Effector memory CD8-positive, alpha-beta T cell (primary cell): ENCODE measurements at places on chromosomes 4 and X.

GRCh38 chrX:143664302-143664701 is 28.4 kb upstream of the SLITRK4 start:
- no peak for DNase-seq

DNA sequence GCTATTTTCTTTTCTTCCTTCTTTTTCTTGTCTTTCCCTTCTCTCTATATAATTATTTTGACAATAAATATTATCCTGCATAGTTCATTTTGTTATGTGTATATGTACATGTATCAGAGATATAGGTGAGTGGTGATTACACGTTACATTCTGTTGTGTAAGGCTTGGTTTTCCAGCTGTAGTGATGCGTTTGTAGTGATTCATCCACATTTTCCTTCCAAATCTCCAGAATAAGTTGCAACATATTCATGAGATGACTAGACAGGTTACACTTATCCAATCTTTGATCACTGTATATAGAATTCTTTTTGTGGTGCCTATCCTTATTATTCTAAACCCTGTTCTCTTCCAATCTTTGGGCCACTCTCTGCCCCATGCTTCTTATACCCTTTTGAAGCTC is 540.2 kb downstream of the GBA3 start:
- DNase-seq: no peak

GRCh38 chrX:6693051-6693450 is 158.1 kb upstream of the VCX3A start:
- DNase-seq: no peak

GRCh38 chr4:88457307-88458103 is 586 bp downstream of the HERC5 start:
- DNase-seq: peak; percentile 48

GRCh38 chr4:56066493-56066892 is 117.7 kb downstream of the CEP135 start:
- no peak for DNase-seq

- DNase-seq: no peak
These were observed 31.6 kb downstream of the SH3KBP1 start for GRCh38 chrX:19855700-19856381.

DNA sequence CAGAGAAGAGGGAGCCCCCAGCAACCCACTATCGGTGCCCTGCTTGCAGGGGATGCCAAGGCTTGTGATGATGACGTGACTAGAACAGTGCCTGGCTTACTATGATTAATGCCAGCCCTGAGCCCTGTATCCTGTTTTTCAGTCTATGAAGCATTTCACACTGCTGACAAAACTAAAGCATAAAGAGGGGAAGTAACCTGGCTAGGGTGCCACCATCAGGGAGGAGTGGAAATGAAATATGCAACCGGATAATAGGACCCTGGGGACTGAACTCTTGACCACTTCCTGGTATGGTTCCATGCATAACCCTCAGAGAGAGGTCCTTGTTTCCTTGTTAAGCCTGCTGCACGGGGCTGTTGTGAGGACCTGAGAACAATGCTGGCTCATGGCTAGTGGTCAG is 50.3 kb downstream of the MED28 start:
- DNase-seq: no peak

GRCh38 chrX:11103751-11104150 is 7.4 kb upstream of the HCCS start:
- DNase-seq: no peak

DNA sequence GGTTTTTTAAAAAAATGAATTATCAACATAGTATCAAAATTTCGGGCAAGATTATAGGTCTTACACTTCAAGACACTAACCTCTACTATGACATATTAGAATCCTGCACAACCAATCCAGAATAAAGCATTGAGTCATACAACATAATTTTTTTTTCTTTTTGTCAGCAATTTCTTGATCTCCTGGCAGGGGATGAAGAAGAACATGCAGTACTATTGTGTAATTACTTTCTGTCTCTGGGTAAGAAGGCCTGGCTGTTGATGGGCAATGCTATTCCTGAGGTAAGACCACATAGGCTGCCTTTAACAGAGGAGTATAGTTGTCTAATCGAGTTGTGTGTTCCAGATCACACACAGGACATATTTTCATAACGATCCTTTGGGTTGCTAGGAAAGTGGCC is 67.5 kb downstream of the FBXL5 start:
- no peak for DNase-seq

DNA sequence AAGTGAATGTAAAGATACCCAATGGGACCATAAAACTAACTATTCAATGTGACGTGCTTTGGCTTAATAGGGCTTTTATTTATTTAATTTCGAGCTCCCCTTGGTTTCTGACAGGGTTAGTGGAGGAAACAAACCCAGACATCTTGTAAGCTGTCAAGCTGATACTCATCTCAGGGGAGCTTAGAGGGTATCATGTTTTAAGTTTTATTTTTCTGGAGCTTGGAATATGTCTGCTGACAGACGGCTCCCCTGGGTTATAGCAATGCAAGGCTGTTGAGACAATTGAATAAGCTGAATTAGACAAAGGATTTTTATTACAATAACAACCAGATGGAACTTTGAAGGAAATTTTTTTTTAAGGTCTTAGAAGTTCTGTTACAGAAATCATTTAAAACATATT is 456.5 kb downstream of the IL1RAPL1 start:
- DNase-seq: no peak

- DNase-seq: no peak
These were observed 100.8 kb downstream of the BEND2 start for GRCh38 chrX:18119856-18120255.

DNA sequence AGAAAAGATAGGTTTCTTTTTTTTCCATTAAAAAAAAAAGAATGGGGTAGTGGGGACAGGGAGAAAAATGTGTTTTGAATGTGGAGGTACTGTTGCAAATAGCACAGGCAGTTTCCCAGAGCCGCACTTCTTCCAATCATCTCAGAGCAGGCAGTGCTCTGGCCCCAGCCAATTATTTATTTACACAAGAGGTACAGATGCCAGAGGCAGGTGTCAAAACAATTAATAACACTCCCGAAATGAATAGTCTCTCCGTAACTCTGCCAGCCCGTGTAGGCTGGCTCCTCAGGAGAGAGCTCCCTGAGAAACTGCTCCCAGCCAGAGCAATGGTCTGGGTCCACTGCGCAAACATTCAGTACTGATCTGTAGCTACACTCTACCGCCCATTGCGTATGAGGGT is 130.8 kb upstream of the IL1RAPL2 start:
- DNase-seq: no peak

DNA sequence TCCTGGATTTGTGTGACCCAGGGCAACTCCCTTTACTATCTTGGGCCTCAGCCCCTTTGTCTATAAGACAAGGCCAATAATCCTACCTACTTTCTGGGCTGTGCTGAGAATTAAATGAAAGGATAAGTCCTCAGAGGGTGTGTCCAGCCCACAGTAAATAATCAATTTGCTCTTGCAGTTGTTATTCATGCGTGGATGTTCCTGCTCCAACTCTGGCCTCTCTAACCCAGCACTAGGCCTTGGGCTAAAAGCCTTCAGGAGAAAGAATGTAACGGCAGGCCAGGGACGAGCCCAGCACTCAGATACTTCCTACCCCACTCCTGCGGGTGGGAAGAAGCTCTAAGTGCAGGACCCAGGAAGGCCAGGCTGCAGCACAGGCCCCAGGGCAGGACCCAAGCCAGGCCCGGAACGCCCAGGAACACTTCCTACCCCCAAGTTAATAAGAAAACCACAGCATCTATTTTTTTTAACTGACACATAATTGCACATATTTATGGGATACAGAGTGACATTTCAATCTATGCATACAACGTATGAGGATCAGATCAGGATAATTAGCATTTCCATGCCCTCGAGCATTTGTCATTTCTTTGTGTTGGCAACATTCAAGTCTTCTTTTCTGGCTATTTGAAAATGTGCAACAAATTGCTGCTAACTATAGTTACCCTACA is 179.6 kb upstream of the RBPJ start:
- DNase-seq: no peak

DNA sequence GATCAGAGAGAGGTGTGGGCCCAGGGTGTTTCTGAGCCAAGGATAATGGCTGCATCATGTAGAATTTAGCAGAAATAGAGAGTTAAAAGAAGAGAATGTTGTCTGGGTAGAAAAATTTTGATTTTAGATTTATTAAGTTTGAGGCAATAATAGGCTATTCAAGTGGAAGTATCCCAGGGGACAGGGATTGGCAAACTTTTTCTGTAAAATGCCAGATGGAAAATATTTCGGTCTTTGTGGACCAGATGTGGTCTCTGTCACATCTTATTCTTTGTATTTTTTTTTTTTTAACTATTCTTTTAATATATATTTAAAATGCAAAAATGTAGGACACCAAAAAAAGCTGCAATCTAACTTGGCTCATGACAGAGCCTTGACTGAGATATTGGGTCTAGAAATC is 33.1 kb downstream of the IL15 start:
- DNase-seq: no peak

DNA sequence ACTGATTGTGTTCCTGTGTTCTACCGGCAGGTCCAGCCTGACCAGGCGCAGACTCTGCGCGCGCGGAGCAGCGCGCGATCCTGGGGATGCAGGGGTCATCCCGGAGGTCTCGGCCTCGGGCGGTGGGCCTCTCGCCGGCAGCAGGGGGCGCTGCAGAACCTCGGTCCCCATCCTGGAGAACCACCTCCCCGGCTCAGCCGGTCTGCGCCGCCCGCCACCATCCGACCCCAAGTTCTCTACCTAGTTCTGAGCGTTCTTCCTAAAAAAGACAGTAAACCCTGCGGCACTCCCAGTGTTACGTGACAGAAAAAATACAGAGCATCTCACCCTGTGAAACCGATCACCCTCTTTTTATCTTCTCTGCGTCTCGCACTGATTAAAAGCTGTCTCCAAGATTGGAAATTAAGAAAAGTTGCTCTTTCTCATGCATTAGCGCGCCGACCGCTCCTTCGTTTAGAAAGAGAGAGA is 1.6 kb downstream of the TRPC3 start:
- DNase-seq: peak; percentile 82

- DNase-seq: no peak
These were observed 27.6 kb upstream of the C1QTNF7 start for GRCh38 chr4:15400226-15400625.

DNA sequence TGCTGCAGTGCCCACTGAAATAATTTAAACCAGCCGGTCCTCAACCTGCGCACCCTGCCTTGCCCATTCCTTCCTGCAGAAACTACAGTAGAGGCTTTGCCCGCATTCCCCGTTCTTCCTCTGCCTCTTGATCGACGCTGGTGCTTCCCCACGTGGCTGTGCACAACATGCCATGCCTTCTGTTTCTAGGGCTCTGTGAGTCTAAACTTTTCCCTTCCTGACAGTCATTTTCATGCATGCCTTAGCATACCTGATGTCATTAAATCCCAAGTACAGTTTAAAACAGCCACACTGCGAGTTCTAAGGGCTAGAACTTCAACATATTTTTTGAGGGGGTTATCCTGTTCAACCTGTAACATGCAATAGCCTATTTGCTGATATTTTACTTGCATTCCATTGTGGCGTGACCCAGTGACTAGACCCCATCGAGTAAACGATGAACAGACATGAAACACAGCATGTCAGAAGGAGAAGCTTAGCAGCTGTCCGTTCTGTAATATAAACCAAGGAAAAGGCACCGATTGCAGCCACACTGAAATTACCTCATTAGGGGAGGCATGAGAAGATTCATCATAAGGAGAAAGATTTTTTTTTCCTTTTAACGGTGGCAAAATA is 232.5 kb downstream of the ARHGAP10 start:
- DNase-seq: no peak

GRCh38 chr4:159856451-159856850 is 753.6 kb downstream of the RAPGEF2 start:
- DNase-seq: no peak

GRCh38 chr4:94571715-94572114 is 120.0 kb downstream of the PDLIM5 start:
- no peak for DNase-seq

DNA sequence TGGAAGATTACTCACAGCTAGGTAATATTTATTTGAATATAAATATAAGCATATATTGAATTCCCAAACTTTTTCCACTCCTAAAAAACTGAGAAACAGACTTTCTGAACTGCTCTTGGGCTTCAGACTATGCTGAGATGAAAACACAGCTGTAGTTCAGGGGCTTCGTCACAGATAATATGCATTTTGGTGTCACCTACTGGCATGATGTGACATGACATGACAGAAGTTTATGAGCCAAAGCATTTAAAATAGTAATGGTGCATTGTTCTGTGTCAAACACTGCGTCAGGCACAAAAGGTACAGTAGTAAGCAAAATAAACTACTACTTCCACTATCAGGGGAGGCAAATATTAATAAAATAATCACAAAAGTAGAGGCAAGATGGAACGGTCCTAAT is 171.3 kb downstream of the BTC start:
- no peak for DNase-seq

- no peak for DNase-seq
These were observed 3.3 kb upstream of the LIN54 start for GRCh38 chr4:83013902-83014301.

GRCh38 chrX:124229374-124229773 is 103.1 kb upstream of the TEX13D start:
- DNase-seq: no peak
